Activated CD4-positive, alpha-beta T cell treated with anti-CD3 and anti-CD28 coated beads for 36 hours (primary cell): ENCODE measurements at places on chromosomes 5 and 9. TPM values are rescaled to one million over a fixed set of nuclear protein-coding genes. Genes with fewer than 3 reads are reported as not detected.

DNA sequence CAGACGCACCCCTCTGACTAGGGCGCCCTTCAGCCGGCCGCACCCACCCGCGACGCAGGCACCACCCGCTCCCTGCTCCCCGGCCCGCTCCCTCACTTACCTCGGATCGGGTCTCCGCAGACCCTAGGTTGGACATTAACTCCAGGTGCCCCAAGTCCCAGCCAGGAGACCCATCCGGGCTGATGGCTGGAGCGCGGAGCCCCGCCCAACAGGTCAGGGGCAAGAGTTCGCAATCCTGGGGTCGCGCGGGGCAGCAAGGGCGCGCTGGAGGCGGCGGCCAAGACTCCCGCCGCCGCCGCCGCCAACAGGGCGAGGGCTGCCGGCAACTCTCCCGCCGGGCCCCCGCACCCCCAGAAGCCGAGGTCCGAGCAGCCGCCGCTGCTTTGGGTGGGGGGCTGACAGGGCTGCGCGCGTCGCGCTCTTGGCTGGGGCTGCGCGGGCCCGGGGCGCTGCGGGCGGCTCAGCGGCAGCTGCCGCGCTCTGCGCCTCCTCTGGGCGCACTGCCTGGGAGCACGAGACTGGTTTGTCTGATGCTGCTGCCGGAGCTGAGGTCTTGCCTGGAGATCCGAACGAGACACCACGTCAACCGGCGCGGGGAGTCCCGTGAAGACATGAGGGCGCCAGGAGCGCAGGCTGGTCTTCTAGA, at the start of gene GDNF:
TSS of gene GDNF (minus strand) at position 635 of the 646 bp plus-strand sequence. CDS start 5,245 bp downstream, outside the sequence.
- DNase-seq = peak; percentile 40

DNA sequence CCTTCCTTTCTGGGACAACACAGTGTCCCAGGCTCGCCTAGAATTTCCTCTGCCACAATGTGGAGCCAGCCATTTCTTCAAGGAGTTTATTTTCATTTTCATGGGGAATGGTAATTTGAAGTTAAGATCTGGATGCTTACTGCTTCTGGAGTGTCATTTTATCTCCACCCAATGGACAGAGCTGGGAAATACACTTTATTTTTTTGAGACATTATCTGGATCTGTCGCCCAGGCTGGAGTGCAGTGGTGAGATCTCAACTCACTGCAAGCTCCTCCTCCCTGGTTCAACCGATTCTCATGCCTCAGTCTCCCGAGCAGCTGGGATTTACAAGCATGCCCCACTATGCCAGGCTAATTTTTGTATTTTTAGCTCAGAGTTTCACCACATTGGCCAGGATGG, 12.7 kb upstream of the THG1L start:
- peak; percentile 35 for DNase-seq

DNA sequence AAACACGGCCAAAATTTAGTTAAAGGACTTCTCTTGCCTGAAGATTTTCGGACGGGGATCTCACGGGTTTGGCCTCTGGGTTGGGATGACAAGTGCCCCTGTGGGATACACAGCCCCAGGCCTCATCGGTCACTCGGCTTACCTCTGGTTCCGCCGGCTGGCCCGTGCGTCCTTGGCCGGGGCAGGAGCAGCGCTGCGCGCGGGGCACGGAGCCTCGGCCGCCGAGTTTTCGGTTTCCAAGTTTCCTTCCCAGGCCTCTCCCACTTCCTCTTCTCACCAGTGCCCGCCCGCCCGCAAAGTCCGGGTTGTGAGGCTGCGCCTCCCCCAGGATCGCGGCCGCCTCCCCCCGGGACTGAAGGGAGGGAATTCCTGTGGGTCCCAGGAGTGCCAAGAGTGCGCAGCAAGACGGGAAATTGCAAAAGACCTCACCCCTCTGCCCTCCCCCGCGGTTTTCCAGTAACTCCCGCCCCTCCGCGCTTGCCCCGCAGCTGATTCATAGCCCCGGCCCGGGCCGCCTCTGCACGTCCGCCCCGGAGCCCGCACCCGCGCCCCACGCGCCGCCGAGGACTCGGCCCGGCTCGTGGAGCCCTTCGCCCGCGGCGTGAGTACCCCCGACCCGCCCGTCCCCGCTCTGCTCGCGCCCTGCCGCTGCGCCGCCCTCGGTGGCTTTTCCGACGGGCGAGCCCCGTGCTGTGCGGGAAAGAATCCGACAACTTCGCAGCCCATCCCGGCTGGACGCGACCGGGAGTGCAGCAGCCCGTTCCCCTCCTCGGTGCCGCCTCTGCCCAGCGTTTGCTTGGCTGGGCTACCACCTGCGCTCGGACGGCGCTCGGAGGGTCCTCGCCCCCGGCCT, at the start of gene OSMR:
TSS of gene OSMR (plus strand) at position 487 of the 853 bp plus-strand sequence. CDS start 23,033 bp downstream, outside the sequence.
- peak; percentile 72 for DNase-seq

GRCh38 chr9:127451858-127452656, 747 bp downstream of the LRSAM1 start:
- peak; percentile 77 for DNase-seq

- DNase-seq = no peak
Measured at GRCh38 chr5:80059354-80059980, 24.3 kb downstream of the THBS4 start.

DNA sequence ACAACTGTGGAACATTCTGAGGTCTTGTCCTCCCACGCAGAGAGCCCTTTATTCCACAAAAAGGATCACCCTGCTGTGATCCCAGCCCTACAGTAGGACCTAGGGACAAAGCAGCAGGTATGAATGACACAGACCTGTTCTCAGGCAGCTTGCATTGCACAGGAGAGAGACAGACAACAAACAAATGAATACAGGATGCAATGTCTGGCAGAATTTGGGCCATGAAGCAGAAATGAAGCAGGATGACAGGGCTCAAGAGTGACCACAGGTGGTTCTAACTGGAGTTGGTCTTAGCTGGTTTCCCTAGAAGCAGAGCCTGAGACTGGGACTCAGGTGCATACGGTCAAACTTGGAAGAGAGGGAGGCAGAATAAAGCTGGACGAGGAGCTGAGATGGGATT, 388.8 kb downstream of the CDK5RAP2 start:
- no peak for DNase-seq

DNA sequence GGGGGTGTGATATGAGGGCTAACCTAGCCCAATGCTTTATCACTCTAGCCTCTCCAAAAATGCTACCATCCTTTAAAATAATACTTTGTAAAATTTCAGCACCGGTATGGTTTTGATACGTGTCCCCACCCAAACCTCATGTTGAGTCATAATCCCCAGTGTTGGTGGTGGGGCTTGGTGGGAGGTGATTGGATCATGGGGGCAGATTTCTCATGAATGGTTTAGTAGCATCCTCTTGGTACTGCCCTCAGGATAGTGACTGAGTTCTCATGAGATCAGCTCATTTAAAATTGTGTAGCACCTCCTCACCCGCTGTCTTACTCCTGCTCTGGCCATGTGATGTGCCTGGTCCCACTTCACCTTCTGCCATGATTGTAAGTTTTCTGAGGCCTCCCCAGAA, 35.0 kb upstream of the ANKH start:
- DNase-seq = no peak

- DNase-seq = no peak
Measured at GRCh38 chr5:95799191-95799835, 23.2 kb downstream of the GLRX start.

GRCh38 chr9:134868751-134869553, 11.7 kb upstream of the FCN2 start:
- DNase-seq = no peak

DNA sequence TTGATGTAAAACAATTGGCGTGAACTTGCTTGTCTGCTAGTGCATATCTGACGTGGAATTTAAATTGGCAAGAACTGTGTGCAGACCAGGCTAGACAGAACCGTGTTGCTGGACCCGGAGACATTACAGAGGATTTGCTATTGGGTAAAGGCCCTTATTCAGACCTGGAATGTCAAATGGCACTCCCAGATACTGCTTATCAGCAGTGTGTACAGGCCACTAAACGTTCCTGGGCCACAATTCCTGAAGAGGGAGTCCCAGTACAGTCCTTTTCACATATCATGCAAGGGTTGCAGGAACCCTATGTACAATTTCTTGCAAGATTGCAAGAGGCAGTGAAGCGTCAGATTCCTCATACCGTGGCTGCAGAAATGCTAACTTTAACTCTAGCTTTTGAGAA, 13.5 kb upstream of the MCCC2 start:
- DNase-seq = no peak

GRCh38 chr9:4927043-4927471, 58.0 kb upstream of the JAK2 start:
- no peak for DNase-seq

DNA sequence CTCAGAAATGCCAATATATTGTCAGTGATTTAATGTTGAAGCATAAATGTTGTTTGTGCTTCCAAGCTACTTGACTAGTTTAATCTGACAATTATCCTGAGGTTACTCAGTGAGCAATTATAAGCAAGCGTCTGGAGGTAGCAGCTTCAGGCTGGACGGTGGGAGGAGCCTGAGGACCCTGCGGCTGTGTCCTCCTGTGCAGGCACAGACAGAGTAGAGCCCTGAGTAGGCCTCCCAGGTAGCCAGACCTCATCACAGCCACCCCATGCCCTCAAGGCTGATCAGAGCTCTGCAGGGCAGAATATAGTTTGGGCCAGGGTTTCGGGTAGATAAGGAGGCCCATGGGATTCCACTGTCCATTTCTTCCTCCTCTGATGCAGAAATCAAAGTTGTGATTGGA, 153.6 kb downstream of the DRD1 start:
- DNase-seq = no peak

Gene DIMT1
- total RNA-seq = 52.2 TPM

Gene AMBP
- total RNA-seq = not detected

Gene PRRX2
- 0.49 TPM for total RNA-seq

Gene CCL28
- total RNA-seq = 13.9 TPM

Gene GRM6
- total RNA-seq = not detected

Gene MAML1
- total RNA-seq = 25.4 TPM

Gene NMRK1
- total RNA-seq = 20.9 TPM
